ENCODE measurements at places on chromosomes 2 and 18.

DNA sequence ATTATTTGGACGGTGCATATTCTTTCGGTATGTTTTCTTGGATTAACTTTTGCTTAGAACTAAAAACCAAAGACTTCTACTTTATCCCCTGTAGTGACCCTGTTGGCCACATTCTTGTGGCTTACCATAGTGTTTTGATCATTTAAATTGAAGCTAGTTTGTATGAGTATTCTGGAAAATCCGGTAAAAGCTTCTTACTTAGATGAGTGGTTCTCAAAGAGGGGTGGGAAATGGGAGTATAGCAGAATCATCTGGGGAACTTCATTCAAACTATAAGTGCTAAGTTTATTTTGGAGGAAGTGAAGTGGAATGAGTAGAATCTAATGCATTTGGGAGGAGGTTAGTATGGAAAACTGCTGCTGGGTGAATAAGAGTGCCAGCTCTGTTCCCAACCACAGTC, 3.8 kb downstream of the PPP1CB start:
- no peaks in the 10 kb centered on the region for H3K27me3 ChIP-seq
- DNase-seq = no peak
- peak overlapping the region; percentile 100 for H3K27ac ChIP-seq
- no peaks in the 10 kb centered on the region for H3K36me3 ChIP-seq
- H3K4me3 ChIP-seq = peak overlapping the region; percentile 77

DNA sequence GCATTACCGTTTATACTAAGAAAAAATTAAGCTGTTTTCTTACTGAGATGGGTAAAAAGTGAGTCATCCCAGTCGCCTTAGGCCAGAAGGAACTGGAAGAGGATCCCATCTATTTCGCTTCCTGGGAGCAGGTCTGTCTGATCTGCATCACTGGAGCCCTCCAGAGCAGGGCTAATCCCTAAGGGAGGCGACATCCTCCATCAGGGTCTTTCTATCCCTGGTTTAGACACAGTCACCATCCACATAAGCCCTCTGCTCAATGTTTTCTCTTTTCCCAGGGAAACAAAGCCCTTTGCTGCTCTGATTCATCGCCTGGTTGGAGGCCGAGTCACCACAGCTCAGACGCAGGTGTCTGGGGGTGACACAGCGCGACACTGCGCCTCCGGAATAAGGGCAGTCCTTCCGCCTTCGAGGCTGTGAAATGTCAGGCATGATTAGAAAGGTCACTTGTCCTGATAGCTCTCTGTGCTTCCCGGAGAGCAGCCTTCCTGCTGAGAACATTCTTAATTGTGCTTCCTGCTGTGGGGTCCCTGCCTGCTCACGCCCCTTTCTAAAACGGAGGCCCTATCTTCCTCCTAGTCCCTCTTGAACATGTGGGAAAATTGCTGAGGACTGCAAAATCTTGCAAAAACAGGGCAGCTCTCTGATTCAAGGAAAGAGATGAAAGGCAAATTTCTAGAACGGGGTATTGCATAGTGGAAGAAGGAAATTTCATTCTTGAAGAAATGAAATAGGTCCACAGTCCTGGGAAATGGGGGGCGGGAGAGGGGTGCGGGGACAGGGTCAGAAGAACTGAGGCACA, 56.3 kb downstream of the MARCHF4 start:
- DNase-seq = no peak
- H3K4me3 ChIP-seq = no peak overlapping the region
- H3K27ac ChIP-seq = no peak overlapping the region
- no peaks in the 10 kb centered on the region for H3K36me3 ChIP-seq

- H3K27ac ChIP-seq = no peak overlapping the region
- H3K27me3 ChIP-seq = no peaks in the 10 kb centered on the region
- H3K36me3 ChIP-seq = no peaks in the 10 kb centered on the region
- no peak for DNase-seq
Measured at GRCh38 chr2:23788100-23788499, 138.8 kb downstream of the ATAD2B start.

- no peak for DNase-seq
- no peaks in the 10 kb centered on the region for H3K27me3 ChIP-seq
- H3K4me1 ChIP-seq = no peaks in the 10 kb centered on the region
- no peaks in the 10 kb centered on the region for H3K36me3 ChIP-seq
- no peak overlapping the region for H3K4me3 ChIP-seq
- no peak overlapping the region for H3K27ac ChIP-seq
Measured at GRCh38 chr2:224202281-224202865, 163.3 kb upstream of the SERPINE2 start.

DNA sequence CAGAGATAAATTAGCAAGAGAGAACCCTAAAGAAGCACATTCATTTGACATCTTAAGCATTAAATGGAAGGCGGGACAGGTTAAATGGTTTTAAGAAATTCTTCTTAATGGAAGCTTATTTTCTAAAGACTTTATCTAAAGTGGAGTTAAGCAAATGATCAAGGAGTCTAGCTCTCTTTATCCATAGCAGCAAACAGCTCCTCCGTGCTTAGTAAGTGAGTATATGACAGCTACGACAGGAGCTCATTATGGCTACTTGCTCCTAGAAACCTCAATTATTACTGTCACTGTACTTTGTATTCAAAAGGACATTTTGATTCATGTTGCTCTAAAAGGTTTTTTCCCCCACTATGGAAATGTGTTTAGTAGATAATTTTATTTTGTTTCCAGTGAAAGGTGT, 444.9 kb downstream of the TMX3 start:
- no peaks in the 10 kb centered on the region for H3K4me1 ChIP-seq
- no peak overlapping the region for H3K27ac ChIP-seq
- H3K4me3 ChIP-seq = no peak overlapping the region
- no peaks in the 10 kb centered on the region for H3K27me3 ChIP-seq
- no peaks in the 10 kb centered on the region for H3K36me3 ChIP-seq
- DNase-seq = no peak

GRCh38 chr2:113220970-113221708, 47.4 kb downstream of the PSD4 start:
- H3K27me3 ChIP-seq = no peaks in the 10 kb centered on the region
- H3K4me3 ChIP-seq = no peak overlapping the region
- no peak overlapping the region for H3K27ac ChIP-seq
- no peak for DNase-seq
- no peaks in the 10 kb centered on the region for H3K36me3 ChIP-seq

- peak overlapping the region; percentile 75 for H3K27ac ChIP-seq
- DNase-seq = no peak
- peaks cover 37% of the 10 kb centered on the region for H3K4me1 ChIP-seq
- H3K36me3 ChIP-seq = no peaks in the 10 kb centered on the region
- peak overlapping the region; percentile 48 for H3K4me3 ChIP-seq
Measured at GRCh38 chr2:230865766-230866755, 1.3 kb downstream of the ITM2C start.

DNA sequence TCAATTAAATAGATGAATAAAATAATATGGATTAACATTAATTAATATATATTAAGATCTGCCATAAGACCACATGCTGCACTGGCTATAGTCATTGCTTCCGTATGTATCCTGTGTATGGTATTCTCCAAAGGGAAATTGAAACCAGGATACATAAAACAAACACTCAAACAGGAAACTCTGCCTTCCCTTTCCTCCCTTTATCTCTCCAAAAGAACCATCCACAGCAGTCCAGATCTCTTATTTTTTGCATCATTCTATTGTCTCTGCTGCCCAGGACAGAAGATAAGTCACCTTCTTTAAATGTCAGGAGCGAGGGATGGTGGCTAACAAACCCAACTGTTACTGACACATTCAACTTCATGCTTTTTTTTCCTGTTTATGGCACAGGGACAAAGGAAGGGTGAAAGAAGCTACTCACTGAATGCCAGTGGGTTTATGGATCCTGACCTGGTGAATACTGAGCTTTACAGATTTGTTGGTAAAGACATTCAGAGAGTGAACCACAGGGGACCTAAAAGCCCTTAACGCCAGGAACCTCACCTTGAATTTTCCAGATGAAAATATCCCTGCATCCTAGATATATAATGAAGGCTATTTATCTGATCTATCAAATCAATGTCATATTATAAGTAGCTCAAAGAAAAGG, 67.5 kb downstream of the CSRNP3 start:
- no peaks in the 10 kb centered on the region for H3K36me3 ChIP-seq
- H3K4me1 ChIP-seq = no peaks in the 10 kb centered on the region
- no peak for DNase-seq
- no peak overlapping the region for H3K4me3 ChIP-seq

DNA sequence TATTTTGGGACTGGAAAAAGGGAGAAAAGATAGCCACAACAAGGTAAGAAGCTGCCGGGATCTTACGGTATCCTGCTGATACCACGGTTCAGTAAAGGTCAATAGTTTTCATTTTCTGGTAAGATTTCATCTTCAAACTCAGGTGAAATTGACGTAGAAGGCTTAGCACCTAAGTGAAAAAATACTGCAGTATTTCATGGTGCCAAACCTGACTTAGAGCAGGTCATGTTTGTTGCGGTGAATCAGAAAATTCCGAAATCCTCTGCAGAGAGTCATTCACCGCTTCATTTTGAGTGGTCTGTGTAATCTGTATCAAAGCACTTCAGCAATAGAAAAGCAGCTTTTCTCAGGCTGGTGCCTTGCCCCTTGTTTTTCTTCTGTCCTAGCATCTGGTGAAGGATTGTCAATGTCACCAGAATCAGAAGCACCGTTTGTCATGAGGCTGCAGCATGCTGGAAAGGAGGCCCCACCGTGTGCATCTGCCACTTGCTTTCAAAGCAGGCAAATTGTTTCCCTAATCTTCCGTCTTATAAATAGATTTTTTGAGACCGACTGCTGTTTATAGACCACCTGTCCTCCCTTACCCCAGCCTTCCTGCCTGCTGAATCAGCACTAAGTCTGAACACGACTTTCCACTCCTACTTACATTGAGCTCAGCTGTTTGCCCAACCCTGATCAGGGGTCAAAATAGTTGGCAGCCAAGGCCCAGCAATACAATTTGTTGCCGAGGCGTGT, 156.3 kb downstream of the EML6 start:
- H3K36me3 ChIP-seq = no peaks in the 10 kb centered on the region
- no peak for DNase-seq
- H3K27me3 ChIP-seq = no peaks in the 10 kb centered on the region

- H3K27me3 ChIP-seq = no peaks in the 10 kb centered on the region
- peak overlapping the region; percentile 87 for H3K27ac ChIP-seq
- no peak for DNase-seq
Measured at GRCh38 chr2:38178119-38178518, 102.2 kb upstream of the CYP1B1 start.

GRCh38 chr2:58788402-58788801, 547.3 kb upstream of the FANCL start:
- no peak overlapping the region for H3K27ac ChIP-seq
- H3K4me3 ChIP-seq = no peak overlapping the region
- H3K27me3 ChIP-seq = no peaks in the 10 kb centered on the region
- H3K4me1 ChIP-seq = no peaks in the 10 kb centered on the region
- DNase-seq = no peak
- H3K36me3 ChIP-seq = no peaks in the 10 kb centered on the region

- H3K4me1 ChIP-seq = no peaks in the 10 kb centered on the region
- DNase-seq = no peak
Measured at GRCh38 chr2:226904592-226904991, 68.7 kb downstream of the RHBDD1 start.

DNA sequence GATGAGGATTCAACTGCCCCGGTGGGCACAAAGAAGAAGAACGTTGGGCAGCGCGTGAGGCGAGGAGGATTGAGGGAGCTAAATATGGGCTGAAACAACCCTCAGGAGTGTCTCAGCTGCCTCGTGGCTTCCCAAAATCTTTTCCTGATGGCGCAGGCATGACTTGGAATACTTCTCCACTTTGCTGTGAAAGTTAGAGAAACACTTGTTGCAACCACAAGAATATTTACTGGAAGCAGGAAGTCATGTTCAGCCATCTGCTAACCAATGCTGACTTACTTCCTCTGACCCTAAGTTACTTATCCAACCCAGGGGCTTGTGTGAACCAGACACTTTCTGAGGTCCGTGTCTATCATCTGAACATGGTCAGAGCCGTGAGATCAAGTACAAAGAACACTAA, 148.8 kb downstream of the ARL4C start:
- H3K27ac ChIP-seq = no peak overlapping the region
- no peak overlapping the region for H3K4me3 ChIP-seq
- H3K4me1 ChIP-seq = no peaks in the 10 kb centered on the region
- no peak for DNase-seq
- H3K27me3 ChIP-seq = no peaks in the 10 kb centered on the region
- H3K36me3 ChIP-seq = no peaks in the 10 kb centered on the region

GRCh38 chr18:35183886-35184285, 56.9 kb upstream of the ZNF397 start:
- H3K27me3 ChIP-seq = no peaks in the 10 kb centered on the region
- H3K36me3 ChIP-seq = no peaks in the 10 kb centered on the region
- no peak overlapping the region for H3K27ac ChIP-seq
- no peaks in the 10 kb centered on the region for H3K4me1 ChIP-seq
- H3K4me3 ChIP-seq = no peak overlapping the region

DNA sequence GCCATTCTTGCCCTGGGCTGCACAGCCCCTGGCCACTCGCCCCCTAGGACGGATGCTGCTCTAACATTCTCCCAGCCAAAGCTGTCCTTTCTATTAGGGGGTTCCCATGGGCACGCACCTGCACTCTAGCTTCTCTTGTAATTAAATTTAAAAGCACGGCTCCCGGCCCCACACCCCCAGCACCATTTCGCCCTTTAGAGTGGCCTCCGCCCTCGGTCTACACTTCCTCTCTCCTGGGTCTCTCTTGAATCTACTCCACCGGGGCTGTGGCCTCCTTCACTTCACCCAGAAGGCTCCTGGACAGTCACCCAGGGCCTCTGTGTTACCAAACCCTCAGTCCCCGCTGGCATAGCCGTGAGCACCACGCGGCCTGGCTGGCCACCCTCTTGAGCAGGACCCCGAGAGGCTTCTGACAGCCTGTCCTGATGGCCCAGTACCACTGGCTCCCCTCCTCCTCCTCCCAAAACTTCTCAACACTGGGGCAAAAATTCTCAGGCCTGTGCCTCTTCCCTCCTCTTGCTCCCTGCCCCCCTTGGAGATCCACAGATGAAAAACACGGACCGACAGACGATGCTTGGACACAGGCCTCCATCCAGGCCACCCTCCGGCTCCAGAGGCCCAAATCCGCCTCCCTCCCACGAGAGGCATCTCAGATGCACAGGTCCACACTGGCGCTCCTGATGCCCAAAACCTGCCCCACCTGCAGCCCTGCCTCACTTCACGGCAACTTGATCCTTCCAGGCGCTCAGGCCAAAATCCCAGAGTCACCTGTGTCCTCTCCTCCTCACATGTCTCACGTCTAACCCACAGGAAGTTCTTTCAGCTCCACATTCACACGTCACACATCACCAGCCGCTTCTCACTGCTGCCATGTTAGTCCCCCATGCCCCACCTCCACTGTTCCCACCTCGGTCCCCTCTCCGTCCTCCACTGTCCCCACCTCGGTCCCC, 6.9 kb upstream of the RAB17 start:
- no peak overlapping the region for H3K4me3 ChIP-seq
- no peaks in the 10 kb centered on the region for H3K27me3 ChIP-seq
- H3K36me3 ChIP-seq = no peaks in the 10 kb centered on the region

GRCh38 chr2:106165029-106165428, 29.1 kb downstream of the UXS1 start:
- H3K4me1 ChIP-seq = peaks cover 5% of the 10 kb centered on the region
- no peaks in the 10 kb centered on the region for H3K27me3 ChIP-seq
- no peak overlapping the region for H3K4me3 ChIP-seq
- no peak for DNase-seq

- H3K4me3 ChIP-seq = no peak overlapping the region
- peak overlapping the region; percentile 81 for H3K27ac ChIP-seq
- no peak for DNase-seq
- no peaks in the 10 kb centered on the region for H3K27me3 ChIP-seq
- H3K36me3 ChIP-seq = no peaks in the 10 kb centered on the region
Measured at GRCh38 chr2:30359644-30360167, 87.3 kb upstream of the LCLAT1 start.

Data from esophagus squamous epithelium (tissue), 5 donors.